ENCODE measurements at places on chromosomes 1 and 21. TPM values are rescaled to one million over a fixed set of nuclear protein-coding genes. Genes with fewer than 3 reads are reported as not detected.

GRCh38 chr1:163102590-163102989 is 33.4 kb downstream of the RGS4 start:
- DNase-seq: no peak

GRCh38 chr1:19468397-19468956 is 16.9 kb downstream of the CAPZB start:
- DNase-seq: no peak

Gene LGR6
- total RNA-seq: 0.43 TPM

Gene TSACC
- total RNA-seq: not detected

DNA sequence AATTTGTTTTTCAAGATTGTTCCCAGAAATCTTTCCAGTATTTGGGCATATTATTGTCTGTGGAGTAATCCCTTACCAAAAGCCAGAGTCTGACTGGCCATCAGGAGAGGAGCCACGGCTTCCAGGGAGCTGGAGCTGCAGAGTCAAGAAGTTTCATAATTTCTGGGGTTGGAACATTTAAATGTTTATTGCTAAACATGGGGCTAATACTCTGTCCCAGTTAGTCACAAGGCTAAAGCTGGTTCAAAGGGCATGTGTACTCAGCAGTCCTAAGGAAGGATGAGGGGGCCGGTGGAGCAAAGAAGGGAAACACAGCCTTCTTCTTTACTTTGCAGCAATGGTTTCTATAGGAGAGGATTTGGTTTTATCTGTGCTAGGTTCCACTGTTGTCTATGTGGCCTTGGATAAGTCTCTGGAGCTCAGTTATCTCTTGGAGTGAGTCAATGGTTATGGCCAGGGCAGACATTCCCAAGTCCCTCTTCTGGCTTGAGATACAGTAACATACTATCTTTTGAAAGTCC is 9.5 kb downstream of the DENND2D start:
- DNase-seq: no peak

- no peak for DNase-seq
Measured at GRCh38 chr1:1976031-1976430, 27.6 kb downstream of the CFAP74 start.

DNA sequence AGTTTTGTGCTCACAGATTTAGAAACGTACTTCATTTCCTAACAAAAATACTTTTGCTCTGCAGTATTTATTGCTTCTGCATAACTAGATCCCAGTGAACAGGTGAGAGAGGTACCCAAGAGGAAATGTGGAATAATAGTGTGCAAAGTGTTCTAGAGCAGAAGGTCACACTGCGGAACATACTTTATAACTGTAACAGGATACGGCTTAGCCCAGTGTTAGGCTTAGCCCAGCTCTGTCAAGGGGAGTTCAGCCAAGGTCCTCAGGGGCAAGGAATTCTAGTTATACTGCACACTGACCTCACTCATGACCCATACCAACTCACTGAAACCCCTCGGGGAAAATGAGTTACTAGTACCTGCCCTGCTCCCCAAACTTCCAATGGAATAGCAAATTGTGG is 55.3 kb downstream of the PTPN14 start:
- no peak for DNase-seq

Gene OR2T12
- not detected for total RNA-seq

DNA sequence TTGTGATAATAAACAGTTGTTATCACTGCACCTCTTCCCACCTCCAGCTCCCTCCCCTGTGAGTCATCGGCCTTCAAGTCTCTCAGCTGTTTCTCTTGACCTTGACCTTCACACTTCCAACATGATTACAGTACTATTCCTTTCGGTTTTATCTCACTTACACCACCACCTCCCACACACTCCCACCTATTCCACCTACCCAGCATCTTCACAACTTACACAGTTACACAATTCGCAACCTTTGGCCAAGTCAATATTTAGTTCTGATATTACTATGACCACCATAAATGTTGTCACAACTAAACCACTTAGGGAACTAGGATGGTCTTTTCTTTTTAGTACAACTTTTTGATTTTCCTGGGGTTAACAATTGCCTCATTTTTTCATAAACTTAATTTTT is 60.2 kb downstream of the RIPK4 start:
- DNase-seq: peak; percentile 5

GRCh38 chr1:75203415-75204277 is 69.5 kb downstream of the LHX8 start:
- no peak for DNase-seq

Data from posterior vena cava (tissue), 2 donors.